ENCODE measurements at places on chromosomes 1 and 21.

DNA sequence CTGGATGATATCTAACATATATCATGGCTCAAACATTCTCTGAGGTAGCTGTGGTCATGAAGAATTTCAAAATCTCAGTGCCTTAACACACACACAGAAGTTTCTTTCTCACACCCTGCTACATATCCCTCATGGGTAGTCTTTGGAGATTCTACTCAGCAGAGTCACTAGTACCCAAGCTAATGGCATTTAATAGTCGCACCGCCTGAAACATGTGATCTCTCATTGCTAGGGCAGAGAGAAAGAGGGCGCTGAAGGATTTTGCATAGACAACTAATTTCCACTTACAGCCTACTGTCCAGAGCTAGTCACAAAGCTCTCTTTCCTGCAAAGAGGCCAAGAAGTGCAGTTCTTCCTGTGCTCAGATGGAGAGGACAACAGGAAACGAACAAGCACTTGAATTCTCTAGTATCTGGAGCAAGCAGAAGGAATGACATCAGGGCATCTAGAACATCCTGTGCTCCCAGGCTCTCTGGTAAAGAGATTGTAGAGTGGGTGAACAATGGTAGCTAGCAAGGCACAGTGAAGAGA, 183.4 kb upstream of the PTBP2 start:
- no peak for DNase-seq

DNA sequence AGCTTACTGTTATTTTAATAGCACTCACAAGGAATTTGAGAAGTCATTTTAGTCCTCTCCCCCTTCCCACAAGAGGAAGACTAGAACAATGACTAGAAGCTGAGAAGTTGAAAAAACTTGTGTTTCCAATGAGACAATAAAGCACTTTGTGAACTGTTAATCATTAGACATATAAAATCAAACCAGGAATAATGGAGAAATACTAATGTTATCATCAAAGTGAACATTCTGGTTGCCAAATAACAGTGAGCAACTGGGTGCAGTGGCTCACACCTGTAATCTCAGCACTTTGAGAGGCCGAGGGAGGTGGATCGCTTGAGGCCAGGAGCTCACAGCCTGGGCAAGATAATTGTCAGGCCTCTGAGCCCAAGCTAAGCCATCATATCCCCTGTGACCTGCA, 54.0 kb upstream of the RASAL2 start:
- DNase-seq, result no peak

GRCh38 chr1:178330848-178331497, 165.8 kb downstream of the CLEC20A start:
- no peak for DNase-seq

DNA sequence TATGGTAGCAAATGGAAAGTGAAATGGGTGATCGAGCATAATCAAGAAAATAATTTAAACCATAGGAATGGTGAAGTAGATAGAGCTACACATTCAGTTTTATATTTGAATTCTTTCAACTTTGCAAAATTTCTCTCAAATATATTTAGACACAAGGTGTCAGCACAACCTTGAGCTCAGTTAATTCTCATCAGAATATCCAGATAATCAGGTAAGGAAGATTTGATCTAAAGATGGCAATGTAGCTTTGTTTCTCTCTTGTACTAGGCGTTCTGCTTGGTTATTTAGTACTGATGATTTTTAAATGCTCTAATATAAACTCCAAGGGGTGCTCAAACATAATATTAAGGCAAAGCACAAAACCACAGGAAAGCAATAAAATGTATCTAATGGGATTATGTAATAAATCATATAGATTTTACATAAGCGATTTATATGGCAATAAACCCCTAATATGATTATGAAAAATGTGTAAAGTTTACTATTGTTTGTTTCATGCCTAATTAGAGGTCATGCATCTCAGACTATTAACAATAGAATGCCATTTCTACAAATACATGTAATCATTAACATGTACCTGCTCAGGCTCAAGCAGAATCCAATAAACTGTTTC, 32.4 kb upstream of the SERTAD4 start:
- DNase-seq, result no peak

DNA sequence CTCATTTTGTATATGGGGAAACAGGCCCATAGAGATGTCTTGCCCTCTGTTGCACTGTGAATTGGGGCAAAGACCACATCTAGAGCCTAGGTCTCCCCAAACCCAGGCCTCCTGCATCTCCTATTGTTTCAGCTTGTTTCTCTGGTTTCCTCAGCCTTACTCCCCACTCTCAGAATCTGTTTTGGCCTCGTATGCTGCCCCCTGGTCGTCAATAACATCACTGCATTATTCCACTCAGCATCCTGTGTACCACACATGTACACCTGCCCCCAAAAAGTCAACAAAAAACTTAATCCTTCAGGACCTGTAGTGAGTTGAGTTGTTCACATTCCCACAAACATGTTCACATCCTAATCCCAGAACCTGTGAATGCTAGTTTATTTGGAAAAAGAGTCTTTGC, 184.8 kb downstream of the BRINP2 start:
- DNase-seq, result no peak

DNA sequence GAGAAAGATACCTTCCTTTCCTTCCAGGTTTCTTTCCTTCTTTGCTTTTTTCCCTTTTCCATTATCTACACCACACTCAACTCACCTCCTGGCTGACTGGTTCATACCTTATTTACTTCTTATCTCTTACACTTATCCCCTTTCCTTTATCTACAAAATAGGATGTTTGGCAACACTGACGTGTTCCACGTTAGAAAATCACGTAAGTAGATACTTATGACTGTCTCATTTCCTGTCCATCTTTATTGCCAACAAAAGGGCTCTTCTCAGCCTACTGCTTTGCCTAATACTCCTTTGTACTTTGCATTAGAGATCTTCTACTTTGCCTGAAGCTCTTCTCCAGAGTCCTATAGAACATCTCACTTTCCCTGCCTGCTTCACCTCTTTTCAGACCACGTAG, 25.1 kb downstream of the SYNJ1 start:
- DNase-seq, result no peak

DNA sequence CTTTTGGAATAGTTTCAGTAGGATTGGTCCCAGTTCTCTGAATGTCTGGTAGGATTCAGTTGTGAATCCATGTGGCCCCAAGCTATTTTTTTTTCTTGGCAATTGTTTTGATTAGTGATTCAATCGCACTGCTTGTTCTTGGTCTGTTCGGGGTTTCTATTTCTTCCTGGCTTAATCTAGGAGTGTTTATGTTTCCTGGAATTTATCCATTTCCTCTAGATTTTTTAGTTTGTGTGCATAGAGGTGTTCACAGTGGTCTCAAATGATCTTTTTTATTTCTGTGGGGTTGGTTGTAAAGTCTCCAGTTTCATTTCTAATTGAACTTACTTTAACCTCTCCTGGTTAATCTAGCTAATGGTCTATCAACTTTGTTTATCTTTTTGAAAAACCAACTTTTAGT, 117.6 kb downstream of the NME7 start:
- DNase-seq, result no peak
